ENCODE measurements at places on chromosomes 5 and 9.

GRCh38 chr9:136105398-136106135 is 10.5 kb upstream of the NACC2 start:
- DNase-seq, result no peak
- peak overlapping the region; percentile 10 for H3K4me3 ChIP-seq
- H3K4me1 ChIP-seq, result peaks cover 64% of the 10 kb centered on the region
- H3K27me3 ChIP-seq, result no peaks in the 10 kb centered on the region
- peak overlapping the region; percentile 89 for H3K27ac ChIP-seq

- no peak for DNase-seq
- H3K27ac ChIP-seq, result no peak overlapping the region
- H3K36me3 ChIP-seq, result no peaks in the 10 kb centered on the region
- no peak overlapping the region for H3K4me3 ChIP-seq
Observed at GRCh38 chr9:104247899-104248460, 153.9 kb downstream of the SMC2 start.

GRCh38 chr9:109914280-109915027 is 134.5 kb downstream of the PALM2AKAP2 start:
- H3K36me3 ChIP-seq, result no peaks in the 10 kb centered on the region
- DNase-seq, result no peak
- no peaks in the 10 kb centered on the region for H3K27me3 ChIP-seq
- peaks cover 31% of the 10 kb centered on the region for H3K4me1 ChIP-seq

- peak; percentile 72 for DNase-seq
- H3K4me1 ChIP-seq, result no peaks in the 10 kb centered on the region
- H3K27ac ChIP-seq, result no peak overlapping the region
- H3K4me3 ChIP-seq, result no peak overlapping the region
- no peaks in the 10 kb centered on the region for H3K36me3 ChIP-seq
Observed at GRCh38 chr5:135433681-135434426, 13.3 kb downstream of the DCANP1 start.

- peak overlapping the region; percentile 50 for H3K4me3 ChIP-seq
- DNase-seq, result no peak
- H3K4me1 ChIP-seq, result peaks cover 73% of the 10 kb centered on the region
- peaks cover 9% of the 10 kb centered on the region for H3K36me3 ChIP-seq
- no peaks in the 10 kb centered on the region for H3K27me3 ChIP-seq
Observed at GRCh38 chr9:110148384-110148783, 59.6 kb downstream of the C9orf152 start.

DNA sequence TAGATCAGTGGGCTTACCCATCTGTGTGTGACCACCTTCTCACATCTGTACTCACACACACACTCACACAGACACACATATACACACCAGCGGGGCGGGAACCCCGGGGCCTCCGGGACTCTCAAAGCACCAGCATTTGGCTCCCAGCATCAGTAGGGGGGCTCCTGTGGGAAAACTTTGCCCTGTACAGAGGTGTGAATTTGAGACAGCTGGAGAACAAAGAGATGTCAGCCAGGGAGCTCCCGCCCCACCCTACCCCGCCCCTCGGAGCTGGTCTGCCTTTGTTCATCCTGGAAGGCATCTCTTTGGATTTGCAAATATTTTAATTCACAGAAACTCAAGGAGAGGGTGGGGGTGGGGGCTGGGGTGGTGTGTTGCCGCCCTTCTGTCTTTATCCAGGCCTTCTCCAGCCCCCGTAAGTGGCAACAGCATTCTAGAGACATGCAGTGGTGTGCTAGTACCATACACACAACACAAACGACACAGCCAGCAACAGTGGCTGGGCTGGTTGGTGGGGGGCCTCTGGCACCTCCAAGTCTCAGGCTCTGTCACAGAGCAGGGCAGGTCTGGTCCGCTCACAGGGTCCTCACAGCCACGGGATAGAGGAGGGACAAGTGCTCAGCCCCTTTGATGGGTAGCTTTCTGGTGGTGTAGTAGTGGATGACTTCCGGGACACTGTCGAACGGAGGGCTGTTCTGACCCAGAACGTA is 15.5 kb upstream of the SLC25A51 start:
- H3K27me3 ChIP-seq, result no peaks in the 10 kb centered on the region
- H3K4me3 ChIP-seq, result no peak overlapping the region
- no peak for DNase-seq
- peaks cover 9% of the 10 kb centered on the region for H3K36me3 ChIP-seq
- H3K27ac ChIP-seq, result no peak overlapping the region
- peaks cover 12% of the 10 kb centered on the region for H3K4me1 ChIP-seq

DNA sequence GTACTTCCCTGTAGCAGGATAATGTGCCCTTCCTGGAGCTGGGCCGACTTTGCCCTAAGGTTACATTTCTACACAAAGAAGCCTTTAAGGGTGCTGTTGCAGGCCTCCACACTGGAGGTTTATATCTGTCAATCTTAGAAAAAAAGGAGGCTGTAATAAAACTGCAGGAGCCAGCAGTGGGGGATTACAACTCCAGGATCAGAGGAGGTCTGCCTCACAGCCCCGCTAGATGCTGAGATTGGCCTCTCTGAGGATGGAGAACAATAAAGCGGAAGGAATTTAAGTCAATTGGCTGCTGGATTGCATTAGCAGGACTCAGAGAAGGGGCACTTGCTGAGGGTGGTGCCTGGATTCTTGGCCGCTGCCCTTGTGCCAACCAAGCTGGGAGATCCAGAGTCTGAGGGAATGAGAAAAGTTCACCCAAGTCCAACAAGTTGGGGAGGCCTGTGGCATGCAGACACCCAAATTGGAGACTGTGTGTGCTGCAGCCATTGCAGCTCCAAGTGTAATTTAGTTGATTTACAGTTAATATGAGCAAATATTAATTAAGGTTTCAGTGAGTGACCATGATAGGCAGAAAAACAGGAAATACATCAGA is 99.0 kb upstream of the SSBP2 start:
- DNase-seq, result no peak
- H3K27me3 ChIP-seq, result no peaks in the 10 kb centered on the region
- H3K4me3 ChIP-seq, result peak overlapping the region; percentile 23
- H3K4me1 ChIP-seq, result peaks cover 55% of the 10 kb centered on the region
- peak overlapping the region; percentile 99 for H3K27ac ChIP-seq

- peaks cover 29% of the 10 kb centered on the region for H3K36me3 ChIP-seq
- H3K4me3 ChIP-seq, result no peak overlapping the region
- H3K27ac ChIP-seq, result peak overlapping the region; percentile 61
Observed at GRCh38 chr9:117718085-117718484, 13.9 kb downstream of the TLR4 start.

DNA sequence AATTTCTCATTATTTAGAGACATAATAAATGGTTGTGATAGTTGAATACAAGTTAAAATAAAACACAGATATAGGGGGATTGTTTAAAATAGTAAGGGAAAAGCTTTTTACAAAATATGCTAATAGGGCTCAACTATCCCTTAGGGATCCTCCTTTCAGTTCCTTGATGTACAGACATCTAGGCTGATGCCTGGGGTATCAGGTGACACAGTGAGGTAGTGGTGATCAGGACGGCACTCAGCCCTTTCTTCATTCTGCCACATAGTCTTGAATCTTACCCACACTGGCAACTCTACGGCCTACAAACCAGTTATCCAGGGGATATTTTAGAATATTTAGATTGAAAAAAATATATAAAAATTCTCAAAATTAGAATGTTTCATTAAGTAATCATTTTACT is 12.5 kb upstream of the SLC35D2 start:
- H3K4me1 ChIP-seq, result peaks cover 13% of the 10 kb centered on the region
- H3K27ac ChIP-seq, result no peak overlapping the region
- H3K27me3 ChIP-seq, result no peaks in the 10 kb centered on the region
- no peak overlapping the region for H3K4me3 ChIP-seq
- no peak for DNase-seq
- H3K36me3 ChIP-seq, result peaks cover 8% of the 10 kb centered on the region

DNA sequence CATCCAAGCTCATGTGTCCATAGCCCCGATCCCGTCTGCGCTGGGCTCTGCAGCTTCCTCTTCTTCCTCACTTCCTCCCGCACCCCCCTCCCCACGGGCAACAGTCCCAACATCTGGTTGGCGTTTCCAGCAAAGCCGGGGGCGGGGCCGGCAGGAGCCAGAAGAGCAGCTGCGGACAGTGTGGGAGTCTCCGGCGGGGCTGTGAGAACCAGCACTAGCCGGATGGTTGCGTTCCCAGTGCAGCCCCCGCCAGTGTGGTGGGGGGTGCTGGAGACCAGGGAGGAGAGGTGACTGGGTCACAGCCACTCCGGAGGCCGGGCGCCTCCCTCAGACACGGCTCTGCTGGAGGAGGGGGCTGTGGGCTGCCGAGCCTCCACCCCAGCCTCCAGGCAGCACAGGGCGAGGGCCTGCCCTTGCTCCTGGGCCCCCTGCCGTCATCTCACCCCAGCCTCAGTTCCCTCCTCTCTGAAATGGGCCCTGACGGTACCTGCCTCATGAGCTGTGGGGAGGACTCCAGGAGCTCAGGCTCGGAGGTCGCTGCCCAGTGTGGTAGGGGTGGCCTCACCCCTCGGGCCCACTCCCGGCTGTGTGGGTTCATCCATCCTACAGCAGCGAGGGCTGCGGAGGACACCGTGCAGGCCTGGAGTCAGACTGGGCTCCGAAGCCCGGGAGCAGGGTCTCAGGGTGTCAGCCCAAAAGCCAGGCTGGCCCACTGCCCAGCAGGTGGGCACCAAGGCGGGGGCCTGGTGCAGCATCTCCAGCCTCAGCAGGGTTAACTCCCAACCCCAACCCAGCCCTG is 41.5 kb upstream of the NOTCH1 start:
- H3K27ac ChIP-seq, result no peak overlapping the region
- no peak overlapping the region for H3K4me3 ChIP-seq

- DNase-seq, result peak; percentile 85
- peaks cover 4% of the 10 kb centered on the region for H3K27me3 ChIP-seq
- H3K27ac ChIP-seq, result peak within 1 kb of the TSS; percentile 86
- peaks cover 5% of the 10 kb centered on the region for H3K36me3 ChIP-seq
Observed at GRCh38 chr9:113876151-113876992, at the start of gene ZNF618. ZNF618 (plus strand) TSS chr9:113876309; CDS start chr9:113876381, 72 bp downstream.

GRCh38 chr5:159409801-159410200 is 79.5 kb upstream of the IL12B start:
- H3K27me3 ChIP-seq, result peaks cover 44% of the 10 kb centered on the region
- H3K36me3 ChIP-seq, result no peaks in the 10 kb centered on the region

GRCh38 chr9:131464354-131465000 is 38.2 kb upstream of the POMT1 start:
- H3K4me1 ChIP-seq, result no peaks in the 10 kb centered on the region
- H3K4me3 ChIP-seq, result no peak overlapping the region
- H3K36me3 ChIP-seq, result peaks cover 54% of the 10 kb centered on the region
- no peak overlapping the region for H3K27ac ChIP-seq

DNA sequence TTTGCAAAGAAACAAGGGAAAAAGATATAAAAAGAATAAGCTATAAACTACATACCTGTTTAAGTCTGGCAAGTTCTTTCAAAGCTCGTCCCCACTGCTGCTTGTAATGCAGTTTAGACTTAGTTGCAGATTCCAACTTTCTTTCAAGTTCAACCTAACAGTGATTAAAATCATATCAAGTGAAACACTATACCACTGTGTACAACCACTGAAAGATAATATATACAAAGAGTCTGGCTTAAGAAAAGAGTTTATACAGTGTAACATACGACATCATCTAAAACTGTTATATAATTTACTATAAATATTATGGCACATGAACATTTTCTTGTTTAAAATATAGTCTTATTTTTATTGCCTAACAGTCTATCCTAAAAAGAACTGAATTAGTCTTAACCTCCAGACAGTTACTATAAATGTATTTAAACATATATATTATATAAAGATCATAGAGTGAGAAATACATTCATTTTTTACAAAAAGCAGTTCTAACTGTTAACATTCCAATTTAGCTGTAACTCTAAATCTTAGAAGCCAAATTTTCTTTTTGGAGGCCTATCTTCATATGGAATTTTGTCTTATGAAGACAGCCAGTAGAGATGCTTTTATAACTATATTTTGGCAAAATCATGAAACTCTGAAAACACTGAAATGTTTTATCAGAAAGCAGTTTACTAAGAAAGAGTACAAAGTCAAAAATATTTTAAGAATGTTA is 58.6 kb downstream of the CEP120 start:
- peaks cover 8% of the 10 kb centered on the region for H3K4me1 ChIP-seq
- no peak for DNase-seq
- H3K27me3 ChIP-seq, result no peaks in the 10 kb centered on the region

DNA sequence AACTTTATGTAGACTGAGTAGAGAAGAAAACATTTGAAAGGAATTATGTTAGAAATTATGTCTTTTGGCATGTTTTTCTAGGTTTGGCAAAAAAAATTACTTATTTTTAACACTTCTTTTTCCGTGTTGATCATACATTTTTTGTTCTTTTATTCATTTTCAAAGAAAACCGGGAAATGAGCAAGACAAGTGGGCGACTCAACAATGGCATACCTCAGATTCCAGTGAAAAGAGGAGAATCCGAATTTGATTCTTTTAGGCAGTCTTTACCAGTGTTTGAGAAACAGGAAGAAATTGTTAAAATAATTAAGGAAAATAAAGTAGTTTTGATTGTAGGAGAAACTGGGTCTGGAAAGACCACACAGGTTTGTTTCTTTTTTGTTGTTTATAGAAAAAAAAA is 12.9 kb downstream of the YTHDC2 start:
- peak overlapping the region; percentile 7 for H3K27ac ChIP-seq
- H3K27me3 ChIP-seq, result no peaks in the 10 kb centered on the region
- peaks cover 15% of the 10 kb centered on the region for H3K36me3 ChIP-seq

DNA sequence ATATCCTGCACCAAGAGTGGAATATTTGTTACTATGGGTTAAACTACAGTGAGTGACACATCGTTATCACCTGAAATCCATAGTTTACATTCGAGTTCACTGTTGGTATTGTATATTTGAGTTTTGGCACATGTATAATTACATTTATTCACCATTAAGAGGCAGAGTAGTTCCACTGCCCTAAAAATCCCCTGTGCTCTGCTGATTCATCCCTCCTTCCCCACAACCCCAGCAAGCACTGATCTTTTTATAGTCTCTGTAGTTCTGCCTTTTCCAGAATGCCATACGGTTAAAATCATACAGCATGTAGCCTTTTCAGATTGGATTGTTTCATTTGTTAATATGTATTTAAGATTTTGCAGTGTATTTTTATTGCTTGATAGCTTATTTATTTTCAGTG is 495.2 kb downstream of the DIRAS2 start:
- H3K27me3 ChIP-seq, result peaks cover 21% of the 10 kb centered on the region
- H3K4me1 ChIP-seq, result no peaks in the 10 kb centered on the region
- H3K27ac ChIP-seq, result no peak overlapping the region
- H3K4me3 ChIP-seq, result no peak overlapping the region

- H3K4me3 ChIP-seq, result no peak overlapping the region
- H3K4me1 ChIP-seq, result peaks cover 25% of the 10 kb centered on the region
- H3K36me3 ChIP-seq, result peaks cover 2% of the 10 kb centered on the region
- H3K27ac ChIP-seq, result peak overlapping the region; percentile 77
- DNase-seq, result peak; percentile 84
- H3K27me3 ChIP-seq, result no peaks in the 10 kb centered on the region
Observed at GRCh38 chr5:107381189-107381856, 289.4 kb downstream of the EFNA5 start.

DNA sequence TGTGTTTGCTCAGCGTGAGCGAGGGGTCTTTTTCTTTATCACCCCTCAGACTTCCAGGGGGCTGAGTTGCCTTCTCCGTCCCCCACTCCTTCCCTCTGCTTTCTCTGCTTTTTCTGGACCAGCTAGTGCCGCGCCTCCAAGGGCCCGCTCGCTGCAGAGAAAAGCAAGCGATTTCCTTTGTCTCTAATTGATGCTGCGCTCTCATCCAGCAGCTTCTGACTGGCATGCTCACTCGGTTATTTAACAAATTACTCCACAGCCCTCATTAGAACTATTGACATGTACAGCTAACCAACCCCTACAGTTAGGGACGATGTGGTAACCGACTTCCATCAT is 288.0 kb downstream of the ELAVL2 start:
- no peak for DNase-seq
- H3K27ac ChIP-seq, result no peak overlapping the region
- H3K36me3 ChIP-seq, result no peaks in the 10 kb centered on the region
- peaks cover 19% of the 10 kb centered on the region for H3K4me1 ChIP-seq
- H3K27me3 ChIP-seq, result peaks cover 9% of the 10 kb centered on the region
- H3K4me3 ChIP-seq, result peak overlapping the region; percentile 59
